ENCODE measurements at places on chromosomes 16 and 17.
A peak's percentile ranks its signal among the peaks of the same experiment; 100 is the strongest.

DNA sequence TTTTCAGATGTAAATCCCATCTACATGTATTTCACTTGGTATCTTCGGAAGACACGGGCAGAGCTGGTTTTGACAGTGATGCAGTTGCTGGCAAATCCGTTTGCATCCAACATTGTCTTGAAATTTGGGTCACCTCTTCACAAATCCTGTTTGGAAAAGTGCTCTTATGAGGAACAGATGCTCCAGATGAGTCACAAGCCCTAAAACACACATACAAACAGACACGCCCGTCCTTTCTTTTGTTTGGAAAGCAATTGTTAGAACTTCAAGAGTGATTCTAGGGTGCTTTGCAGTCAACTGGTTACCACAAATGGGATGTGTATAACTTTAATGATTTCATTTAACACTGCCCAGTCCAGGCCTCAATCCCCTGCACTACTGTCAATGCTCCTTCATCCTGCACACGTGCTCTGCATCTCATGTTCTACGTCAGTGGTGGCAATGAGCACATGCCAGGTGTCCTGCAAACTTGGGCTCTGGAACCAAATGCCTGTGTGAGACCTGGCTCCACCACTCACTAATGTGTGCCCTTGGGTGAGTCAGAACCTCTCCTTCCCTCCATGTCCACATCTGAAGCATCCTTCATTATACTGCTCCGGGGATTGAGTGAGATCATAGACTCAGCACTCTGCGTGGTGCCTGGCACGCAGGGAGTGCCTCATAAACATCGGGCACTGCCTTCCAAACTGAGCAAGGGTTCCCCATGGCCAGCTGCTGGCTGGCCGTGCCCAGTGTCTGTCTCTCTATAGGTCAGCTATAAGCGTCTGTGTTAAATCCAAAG is 19.3 kb upstream of the FOXF1 start:
- no peak for DNase-seq

- no peak for DNase-seq
These were observed 6.8 kb downstream of the KCNH6 start for GRCh38 chr17:63529711-63530556.

DNA sequence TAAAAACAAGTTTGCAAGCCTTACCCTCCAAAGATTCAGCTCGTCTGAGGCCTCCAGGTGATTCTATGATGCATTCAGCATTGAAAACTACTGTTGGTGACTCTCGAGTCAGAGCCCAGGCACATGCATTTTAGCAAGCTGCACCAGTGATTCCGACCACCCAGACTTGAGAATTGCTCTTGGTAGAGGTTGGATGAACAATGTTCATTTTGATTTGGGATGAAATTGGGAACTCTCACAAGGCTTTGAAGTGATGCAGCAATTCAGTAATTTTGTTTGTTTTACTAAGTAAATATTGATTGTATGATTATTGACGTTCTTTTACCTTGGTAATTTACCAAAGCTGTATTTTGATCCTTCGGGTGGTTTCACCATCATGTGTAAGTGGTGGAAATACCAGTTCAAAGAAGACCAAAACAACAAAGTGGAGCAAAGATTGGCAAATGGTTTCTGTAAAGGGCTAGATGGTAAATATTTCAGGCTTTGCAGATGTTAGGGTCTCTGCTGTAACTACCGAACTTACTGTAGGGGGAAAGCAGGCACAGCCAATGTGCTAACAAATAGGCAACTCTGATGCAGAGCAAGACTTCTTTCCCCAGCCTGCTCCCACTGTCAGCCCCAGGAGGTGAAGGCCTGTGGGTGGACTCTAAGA is 11.8 kb downstream of the ALDH3A2 start:
- DNase-seq, result no peak

DNA sequence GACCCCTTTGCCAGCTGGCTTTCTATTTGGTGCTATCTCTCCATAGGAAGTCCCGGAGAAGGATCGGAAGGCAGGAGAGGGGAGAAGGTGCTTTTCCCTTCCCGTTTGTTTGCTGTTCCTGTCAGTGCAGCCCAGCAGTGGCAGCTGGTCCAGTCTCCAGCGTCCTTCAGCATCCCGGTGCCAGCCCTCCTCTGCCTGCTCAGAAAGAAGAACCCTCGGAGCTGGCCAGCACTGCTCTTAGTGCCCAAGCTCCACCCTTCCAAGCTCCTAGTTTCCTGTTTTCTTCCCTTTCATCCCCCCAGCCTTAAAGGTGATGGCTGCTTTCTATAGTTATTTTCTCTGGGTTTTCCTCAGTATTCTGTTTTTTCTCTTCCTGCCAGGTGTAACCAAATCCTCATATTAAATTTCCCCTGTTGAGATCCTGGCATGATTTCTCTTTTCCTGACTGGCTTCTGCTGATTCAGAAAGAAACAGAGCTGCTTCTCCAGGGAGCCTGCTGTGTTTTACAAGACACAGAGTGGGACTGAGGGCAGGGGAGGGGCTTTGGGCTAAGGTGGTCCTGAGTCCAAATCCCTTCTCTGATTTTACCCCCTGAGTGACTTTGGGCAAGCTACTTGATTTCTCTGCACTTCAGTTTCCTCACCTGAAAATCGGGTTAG is 186.8 kb downstream of the COPRS start:
- DNase-seq, result no peak

DNA sequence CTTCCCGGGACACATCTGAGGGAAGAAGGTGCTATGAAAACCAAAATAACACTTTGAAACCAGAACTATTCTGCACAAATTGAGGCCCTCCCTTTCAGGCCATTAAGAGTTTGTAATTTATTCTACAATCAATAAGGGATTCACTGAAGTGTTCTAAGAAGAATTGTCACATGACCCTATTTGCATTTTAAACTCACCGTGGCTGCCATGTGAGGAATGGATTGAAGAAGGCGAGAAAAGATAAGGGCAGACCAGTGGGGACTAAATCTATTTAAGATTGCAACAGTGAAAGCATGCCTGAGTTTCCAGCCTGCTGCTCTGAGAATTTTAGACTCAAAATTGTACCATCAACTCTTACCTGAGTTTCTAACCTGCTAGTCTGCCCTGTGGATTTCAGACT is 408.8 kb upstream of the SALL1 start:
- no peak for DNase-seq

DNA sequence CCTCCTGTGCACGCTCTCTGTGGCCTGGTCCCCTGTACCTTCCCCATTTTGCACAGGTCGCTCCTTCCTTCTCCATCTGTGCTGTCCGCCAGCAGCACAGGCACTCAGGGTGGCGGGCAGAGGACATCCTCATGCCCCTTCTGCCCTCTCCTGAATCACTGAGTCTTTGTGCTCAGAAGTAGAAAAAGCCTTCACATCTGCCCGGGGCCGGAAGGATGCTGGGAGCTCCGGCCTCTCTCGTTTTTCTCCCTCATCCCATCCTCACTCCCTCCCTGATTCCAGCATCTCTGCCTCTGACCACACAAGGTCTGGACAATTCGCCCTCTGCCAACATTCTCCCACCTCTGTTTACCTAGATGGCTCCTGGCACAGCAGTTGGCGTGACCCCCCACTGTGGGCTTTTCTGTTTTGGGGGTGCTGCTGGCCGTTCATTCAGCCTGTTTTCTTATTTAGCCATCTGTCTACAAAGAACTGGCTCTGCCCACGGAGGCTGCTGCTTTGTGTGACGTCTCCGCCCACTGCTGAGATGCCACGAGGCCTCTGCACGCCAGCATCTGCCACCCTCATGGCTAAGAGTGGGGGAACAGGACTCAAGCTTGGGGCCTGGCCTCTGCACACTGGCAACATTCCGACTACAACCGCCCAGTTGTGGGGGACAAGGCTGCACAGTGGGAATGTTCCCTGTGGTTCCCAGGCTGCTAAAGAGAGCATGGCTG is 36.7 kb downstream of the SEC14L5 start:
- DNase-seq, result no peak

DNA sequence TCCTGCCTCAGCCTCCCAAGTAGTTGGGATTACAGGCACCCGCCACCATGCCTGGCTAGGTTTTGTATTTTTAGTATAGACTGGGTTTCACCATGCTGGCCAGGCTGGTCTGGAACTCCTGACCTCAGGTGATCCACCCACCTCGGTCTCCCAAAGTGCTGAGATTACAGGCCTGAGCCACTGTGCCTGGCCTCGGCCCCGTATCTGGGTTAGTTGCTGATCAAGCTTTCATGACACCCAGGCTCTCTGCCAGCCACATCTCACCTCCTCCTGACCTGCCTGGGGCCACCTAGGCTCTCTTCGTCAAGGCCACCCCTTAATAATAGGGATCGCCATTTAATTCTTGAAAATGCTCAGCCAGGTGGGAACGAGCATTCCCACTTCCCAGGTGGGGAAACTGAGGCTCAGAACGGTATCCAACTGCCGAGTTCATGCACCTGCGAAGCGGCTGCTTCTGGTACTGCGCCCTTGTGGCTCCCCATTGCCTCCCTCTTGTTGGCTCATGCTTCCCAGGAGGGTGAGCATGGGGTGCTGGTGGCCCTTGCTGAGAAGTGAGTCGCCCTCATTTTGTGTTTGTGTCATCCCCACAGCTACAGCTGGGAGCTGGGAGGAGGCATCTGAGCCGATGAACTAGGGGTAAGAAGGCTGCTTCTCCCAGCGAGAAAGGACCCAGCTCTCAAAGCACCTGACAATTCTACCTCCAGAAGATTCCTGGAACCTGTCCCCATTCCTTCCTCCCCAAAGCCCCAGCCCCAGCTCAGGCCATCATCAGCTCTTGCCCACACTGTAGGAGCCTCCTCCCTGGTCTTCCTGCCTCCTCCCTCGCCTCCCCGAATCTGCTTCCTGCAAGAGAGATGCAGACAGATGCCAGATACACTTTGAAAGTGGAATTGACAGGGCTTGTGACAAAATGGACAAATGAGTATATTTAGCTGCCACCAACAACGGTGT is 17.3 kb upstream of the SNN start:
- DNase-seq, result no peak

DNA sequence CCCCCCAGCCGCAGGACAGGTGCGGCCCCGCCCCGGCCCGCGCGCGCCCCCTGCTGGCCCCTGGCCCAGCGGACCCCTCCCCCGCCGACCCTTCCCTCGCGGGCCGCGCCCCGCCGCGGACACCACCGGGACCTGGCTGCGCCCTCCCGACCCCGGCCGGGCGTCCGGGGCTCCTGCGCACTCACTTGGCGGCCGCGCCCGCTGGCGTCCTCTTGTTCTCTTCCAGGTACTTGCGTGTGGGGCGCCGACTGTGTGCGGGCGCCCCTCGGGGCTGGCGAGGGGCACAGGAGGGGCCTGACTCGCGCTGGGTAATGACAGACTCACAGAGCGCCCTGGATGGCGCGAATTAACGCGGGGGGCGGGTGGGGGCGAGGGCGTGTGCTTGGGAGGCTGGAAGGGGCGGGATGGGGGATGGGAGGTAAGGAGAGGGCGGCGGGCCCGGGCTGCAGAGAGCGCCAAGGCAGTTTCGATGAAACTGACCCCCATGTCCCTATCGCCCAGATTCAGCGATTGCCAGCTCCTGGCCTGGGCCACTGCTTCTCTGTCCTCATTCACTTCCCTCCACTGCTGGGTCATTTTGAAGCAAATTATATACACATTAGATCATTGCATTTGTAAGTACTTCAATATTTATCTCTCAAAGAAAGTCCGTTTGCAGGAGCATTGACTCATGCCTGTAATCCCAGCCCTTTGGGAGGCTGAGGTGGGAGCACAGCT is 445 bp upstream of the DBNDD1 start:
- no peak for DNase-seq

DNA sequence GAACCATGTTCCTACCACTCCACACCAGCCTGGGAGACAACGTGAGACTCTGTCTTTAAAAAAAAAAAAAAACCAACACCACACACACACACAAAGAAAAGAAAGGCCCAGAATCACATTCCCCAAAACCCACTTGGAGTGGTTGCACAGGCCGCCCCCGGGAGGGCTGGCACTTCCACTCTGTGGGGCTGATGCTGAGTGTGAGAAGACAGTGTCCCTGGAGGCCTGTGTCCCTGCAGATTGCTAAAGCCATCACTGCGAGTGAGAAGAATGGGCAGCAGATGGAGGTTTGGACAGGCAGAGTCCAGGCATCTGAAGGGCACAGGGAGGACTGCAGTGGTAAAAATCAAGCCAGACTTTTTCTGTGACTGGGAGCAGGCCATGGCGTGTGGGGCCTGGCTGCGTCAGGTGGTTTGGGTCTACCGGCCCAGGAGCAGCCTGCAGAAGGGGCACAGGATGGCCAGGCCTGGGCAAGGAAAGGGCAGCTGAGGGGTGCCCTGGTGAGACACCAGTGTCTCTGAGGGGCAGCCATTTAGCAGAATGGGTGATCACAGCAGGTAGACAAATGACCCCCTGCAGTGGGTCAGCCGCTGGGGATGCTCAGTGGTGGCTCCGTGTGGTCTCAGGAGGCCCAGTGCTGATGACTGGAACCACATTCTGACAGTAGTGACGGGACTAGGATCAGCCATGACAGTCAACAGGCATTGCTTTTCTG is 13.1 kb downstream of the CTRB2 start:
- DNase-seq, result no peak

GRCh38 chr17:55870044-55870443 is 119.2 kb downstream of the PCTP start:
- no peak for DNase-seq

DNA sequence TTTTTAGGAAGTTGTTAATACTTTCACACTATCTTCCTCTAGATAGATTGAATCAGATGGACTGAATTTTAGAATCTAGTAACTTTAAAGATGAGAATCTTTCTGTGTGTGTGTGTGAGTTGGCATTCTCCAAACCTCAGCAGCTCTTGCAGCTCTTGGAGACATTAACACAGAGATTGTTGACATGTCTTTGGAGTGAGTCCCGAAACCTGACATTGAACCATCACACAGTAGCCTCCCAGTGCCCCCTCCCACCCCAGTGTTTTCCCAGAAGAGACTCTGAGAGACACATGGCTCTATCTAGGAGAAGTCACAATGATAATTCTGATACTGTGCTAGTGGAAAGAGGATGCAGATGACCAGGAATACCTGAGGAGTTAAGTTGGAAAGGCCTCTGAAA is 103.9 kb downstream of the CNTNAP4 start:
- no peak for DNase-seq

DNA sequence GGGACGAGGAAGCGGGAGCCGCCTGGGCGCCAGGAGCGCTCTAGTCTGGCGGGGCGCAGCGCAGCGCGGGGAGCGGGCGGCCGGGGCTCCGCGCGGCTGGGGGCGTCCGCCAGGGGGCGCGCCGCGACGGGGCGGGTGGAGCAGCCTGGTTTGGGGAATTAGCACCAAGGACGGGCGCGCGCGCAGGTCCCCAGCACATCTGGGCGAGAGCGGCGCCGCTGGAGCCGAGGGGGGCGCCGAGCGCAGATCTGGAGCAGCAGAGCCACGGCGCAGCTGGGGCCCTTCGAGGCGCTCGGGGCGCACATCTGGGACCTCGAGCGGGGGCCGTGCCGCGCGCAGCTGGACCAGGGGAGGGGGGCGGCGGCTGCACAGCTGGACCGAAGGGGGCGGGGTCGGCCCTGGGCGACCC is at the start of gene NXPH3:
Gene NXPH3, plus strand, starts transcription at position 193 of the 409 bp plus-strand sequence. CDS start 349 bp downstream, outside the sequence.
- DNase-seq, result peak; percentile 70

DNA sequence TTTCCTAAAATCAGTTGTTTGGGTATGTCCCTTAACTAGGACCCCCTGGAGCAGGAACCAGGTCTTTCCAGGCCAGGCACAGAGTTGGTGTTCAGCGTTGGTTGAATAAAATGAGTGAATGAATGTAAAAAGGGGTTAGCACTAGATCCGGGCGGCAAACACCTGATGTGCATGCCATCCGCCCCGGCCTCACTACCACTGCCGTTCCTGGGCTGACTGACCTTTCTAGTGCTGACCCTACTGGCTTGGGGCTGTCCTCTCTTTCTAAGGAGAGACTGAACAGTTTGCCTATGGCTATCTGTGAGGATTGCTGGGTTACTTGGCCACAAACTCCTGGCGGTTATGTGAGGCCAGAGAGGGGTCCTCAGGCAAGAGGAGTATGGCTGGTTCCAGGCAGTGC is 10.1 kb upstream of the PHF12 start:
- no peak for DNase-seq
